ENCODE measurements at places on chromosomes 11 and 22.

DNA sequence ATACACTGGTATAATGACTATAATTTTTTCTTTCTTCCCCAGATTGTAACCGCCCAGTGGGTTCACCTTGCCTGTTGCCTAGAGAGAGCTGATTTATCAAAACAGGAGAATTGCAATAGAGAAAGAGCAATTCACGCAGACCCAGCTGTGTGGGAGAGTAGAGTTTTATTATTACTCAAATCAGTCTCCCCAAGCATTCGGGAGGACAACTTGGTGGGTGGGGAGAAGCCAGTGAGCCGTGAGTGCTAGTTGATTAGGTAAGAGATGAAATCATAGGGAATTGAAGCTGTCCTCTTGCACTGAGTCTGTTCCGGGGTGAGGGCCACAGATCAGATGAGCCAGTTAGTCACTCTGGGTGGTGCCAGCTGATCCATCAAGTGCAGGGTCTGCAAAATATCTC lies 73.2 kb downstream of the SLC35F2 start:
- peak; percentile 19 for DNase-seq

DNA sequence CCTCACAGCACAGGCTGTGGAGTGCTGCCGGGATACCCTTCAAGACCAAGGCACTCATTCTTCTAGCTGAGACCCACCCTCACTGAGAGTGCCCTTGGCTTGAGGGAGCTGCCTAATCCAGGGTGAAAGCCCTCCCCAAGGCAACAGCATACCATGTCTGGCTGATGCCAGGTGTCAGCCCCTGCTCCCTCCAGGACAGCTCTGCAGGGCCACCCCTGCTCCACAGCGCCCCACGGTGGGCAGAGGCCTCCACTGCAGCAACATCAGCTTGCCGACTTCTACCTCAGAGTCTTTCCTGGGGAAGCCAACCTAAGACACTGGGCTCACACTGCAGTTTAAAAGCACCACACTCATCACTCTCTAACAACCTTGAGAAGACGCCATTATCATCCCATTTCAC lies 29.0 kb downstream of the TTLL1 start:
- DNase-seq = peak; percentile 38

- no peak for DNase-seq
Observed at GRCh38 chr22:44393066-44393465, 80.3 kb upstream of the SHISAL1 start.

DNA sequence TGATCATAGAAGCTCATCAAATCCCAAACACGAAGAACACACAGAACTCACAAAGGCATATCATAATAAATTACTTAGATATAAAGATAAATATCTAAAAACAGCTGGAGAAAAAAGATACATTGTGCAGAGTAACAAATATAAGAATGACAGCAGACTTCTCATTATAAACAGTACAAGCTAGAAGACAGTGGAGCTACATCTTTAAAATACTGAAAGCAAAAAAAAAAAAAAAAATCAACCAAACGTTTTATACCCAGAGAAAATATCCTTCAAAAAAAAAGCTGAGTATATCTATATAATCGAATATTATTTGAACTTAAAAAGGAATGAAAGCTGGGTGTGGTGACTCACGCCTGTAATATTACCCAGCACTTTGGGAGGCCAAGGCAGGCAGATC lies 90.0 kb downstream of the SBF2 start:
- no peak for DNase-seq

GRCh38 chr22:36422287-36423014 lies 34.7 kb upstream of the MYH9 start:
- DNase-seq = no peak

GRCh38 chr11:130652671-130653335 lies 204.4 kb downstream of the ADAMTS15 start:
- no peak for DNase-seq

DNA sequence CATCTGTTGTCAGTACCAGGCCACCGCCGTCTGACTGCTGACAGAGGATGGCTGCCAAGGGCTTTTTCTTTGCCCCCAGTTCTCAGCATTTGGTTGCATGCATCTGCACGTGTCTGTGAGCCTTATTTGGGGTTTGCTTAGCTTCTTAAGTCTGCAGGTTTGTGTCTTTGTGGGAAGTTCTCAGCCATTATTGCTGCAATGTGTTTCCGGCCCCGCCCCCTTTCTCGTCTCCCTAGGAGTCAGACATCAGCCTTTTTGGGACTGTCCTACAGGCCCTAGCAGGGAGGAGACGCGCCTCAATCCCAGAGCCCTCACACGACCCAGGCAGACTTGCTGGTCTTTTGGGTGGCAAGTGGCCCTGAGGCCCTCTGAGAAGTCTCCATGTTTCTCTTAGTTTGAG lies 8.0 kb downstream of the MOB2 start:
- DNase-seq = no peak

Measured in activated naive CD4-positive, alpha-beta T cell treated with anti-CD3 and anti-CD28 coated beads, Interleukin-2, amount 50 U/mL, for 16 hours (primary cell).